ENCODE measurements at places on chromosomes 7 and 10.
A peak's percentile ranks its signal among the peaks of the same experiment; 100 is the strongest.

DNA sequence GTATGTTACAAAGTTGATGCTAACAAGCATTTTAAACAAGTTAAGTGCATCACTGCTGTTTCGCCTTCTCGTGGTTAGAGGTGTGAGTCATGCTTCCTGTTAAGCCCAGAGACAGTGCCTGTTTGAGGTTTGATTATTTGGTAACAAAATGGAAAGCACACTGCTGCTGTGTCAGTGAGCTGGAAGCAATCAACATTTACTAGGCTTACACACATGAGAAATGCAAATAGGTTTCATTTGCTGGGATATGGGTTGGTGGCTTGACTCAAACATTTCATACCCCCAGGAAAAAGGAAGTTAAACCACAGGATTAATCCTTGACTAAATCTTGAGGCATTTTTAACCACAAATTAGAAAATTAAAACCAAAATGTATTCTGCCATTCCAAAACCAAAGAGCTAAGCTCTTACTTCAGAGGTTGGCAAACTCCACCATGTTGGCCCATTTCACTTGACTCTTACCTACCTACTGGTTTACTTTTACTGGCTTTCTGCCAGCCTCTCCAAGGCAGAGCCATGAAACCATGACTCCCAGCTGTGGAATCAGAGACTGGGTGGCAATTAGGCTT lies 139.2 kb downstream of the ETV1 start:
- peak; percentile 76 for DNase-seq

DNA sequence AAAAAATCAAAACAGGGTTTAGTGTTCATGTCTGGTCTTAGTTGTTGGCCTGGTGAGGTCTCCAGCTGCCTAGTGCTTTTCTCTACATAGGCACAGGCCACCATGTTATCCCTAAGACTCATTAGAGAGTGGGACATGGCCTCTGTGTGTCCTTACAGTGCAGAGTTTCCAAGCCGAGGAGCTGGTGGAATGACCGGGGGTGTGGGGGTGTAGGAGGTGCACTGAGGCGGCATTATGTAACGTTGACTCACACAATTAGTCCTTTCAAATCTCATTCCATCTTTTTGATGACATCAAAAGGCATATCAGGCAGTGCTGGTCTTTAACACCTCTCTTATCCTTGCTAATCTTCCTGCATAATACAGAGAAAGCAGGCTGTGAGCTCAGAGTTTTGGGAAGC lies 71.3 kb downstream of the MTPN start:
- no peak for DNase-seq

DNA sequence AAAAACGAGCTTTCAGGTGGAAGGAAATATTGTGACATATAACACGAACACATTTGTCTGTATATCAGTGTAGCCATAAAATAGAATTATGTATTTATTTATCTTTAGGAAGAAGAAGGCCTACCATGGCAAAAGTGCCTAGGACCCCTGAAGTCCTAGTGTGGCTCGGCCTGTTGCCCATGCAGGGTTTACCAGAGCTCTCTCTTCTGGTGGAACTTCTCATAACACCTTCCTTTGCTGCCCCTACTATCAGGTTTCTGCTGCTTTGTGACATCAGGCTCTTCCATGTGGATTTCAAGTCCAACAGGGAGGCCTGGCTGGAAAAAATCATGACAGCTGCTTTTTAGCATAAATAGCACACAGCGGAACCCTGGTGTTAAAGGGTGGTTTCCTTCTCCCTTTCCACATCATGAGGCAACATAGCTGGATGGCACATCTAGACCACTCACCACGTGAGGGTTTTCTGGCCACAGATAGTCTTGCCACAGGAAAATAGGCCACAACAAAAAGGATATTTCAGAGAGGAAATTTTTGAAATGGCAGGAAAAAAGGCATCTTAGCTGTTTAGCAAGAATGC lies 44.8 kb upstream of the ADO start:
- DNase-seq: no peak

DNA sequence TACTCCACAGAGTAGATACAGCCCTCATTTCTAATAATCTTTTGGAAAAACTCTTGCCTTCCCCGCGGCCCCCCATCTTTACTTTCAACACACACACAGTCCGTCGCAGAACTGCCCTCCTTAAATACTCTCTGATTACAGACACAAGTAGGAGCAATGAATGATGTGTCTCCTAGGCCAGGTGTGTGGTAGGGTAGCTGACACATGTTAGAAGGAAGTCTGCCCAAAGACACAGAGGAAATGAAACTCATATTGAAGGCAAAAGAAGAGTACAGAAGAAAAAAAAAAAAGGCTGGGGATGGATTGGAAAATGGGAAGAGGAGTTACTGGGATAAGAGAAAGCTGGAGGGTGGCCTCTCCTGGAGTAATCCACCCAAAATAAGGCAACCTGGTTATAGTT lies 14.6 kb downstream of the OPALIN start:
- DNase-seq: no peak

DNA sequence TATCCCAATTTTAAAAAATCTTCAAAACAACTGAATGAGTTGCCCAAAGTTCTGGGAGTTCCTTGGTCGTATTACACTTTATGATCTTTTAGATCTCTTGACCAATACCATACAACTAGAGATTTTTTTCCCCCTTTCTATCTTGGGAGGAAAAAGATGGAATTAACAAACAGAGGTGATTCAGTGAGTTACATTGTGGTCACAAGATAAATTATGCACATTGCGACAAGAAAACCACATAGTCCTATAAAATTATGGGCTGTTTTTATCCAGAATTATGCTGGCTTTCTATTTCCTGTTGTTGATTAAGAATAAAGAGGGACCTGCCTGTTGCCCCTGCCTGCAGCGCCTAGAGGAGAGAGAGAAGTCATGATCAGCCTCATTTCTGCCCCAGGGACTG lies 8.2 kb upstream of the SGPL1 start:
- DNase-seq: no peak

DNA sequence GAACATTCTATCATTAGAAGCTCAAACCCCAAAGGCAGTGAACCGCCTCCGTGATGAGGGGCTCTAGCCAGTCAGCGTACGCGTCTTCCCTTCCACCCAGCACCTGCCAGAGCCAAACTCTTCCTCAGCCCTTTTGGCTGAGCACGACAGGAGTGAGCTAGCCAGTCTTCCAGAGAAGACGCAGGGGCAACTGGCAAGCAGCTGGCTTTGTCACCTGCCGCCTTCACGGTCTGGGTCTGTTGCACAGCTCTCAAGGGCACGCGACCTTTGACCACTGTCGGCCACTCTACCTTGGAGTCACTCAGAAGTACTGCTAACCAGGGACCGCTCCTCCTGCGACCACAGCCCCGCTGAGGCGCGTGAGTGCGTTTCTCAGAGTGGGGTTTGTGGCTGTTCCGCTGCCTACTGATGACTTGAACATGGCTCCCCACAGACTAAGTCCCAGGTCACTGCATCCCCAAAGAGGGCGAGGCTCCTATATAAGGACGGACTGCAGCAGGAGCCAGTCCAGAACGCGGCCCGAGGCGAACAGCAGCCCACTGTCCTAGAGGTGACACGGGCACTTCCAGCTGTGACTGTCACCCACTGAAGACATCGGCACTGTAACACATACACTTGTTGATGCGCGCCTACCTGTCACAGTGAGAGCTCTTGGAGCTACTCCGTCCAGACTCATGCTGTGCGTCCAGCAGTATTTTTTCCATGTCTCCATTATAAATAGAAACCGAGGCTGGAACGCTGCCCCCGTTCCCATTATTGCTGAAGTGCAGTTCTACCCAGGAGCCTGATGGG lies 8.4 kb downstream of the BNIP3 start:
- no peak for DNase-seq

GRCh38 chr10:62554632-62555199 lies 180.5 kb downstream of the ZNF365 start:
- peak; percentile 21 for DNase-seq

GRCh38 chr7:44431091-44431608 lies 59.3 kb downstream of the NUDCD3 start:
- peak; percentile 4 for DNase-seq

DNA sequence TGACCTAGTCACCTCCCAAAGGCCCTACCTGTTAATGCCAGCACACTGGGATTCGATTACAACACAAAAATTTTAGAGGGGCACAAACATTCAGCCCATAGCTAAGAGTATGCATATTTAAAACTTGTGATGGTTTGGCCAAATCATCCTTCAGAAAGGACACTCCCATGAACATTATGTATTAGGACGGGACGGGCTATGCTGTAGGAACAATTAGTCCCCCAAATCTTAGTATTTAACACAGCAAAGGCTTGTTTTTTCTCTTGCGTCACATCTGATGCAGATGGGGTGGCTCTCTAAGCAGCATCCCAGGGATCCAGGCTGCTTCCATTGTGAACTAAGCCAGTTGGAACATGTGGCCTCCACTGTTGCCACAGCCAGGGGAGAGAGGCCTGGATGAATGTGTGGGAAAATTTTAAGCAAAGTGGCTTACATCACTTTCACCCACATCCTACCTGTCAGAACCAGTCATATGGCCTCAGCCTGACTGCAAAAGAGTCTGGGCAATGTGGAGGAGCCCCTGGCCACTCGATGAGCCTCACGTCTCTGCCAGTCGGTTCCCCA lies 26.6 kb downstream of the CHST3 start:
- DNase-seq: no peak

DNA sequence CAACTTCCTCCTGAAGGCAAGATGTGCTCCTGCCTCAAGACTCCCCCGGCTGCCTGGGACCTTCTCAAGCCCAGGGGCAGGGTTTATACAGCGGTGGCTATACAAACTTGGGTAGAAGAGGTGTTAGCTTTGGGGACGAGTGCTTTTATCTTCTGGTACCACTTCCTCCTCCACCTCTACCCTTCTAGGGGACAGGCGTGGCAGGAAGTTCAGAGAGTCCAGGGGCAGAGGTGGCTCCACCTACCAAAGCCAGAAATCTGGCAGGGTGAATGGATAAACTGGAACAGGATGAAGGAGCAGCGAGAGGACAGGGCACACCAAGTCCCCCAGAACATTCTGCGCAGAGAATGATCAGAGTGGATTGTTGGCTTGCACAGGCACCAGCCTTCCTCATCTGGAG lies 24.0 kb upstream of the TM9SF3 start:
- no peak for DNase-seq

- DNase-seq: no peak
Measured at GRCh38 chr10:66843396-66843795, 82.4 kb upstream of the LRRTM3 start.

GRCh38 chr10:94878649-94879048 lies 59.8 kb upstream of the CYP2C9 start:
- DNase-seq: no peak

DNA sequence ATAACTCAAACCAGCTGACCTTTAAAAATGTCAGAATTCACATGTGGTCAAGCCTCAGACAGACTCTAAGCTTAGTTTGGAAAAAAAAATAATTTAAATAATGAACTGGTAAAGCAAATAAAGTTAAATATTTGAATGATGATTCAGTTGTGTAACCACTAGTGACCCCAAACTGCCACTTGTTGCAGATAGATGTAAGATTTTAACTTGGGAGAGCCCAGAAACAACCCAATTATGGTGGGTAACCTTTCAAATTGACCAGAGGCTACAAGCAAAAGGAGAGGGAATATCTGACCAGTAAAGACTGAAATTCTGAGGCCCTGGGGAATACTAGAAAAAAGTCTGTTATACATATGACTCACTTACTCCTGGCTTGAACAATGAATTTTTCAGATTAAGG lies 268.1 kb downstream of the HPSE2 start:
- DNase-seq: no peak

GRCh38 chr7:26329520-26330255 lies 38.0 kb downstream of the SNX10 start:
- DNase-seq: peak; percentile 56

DNA sequence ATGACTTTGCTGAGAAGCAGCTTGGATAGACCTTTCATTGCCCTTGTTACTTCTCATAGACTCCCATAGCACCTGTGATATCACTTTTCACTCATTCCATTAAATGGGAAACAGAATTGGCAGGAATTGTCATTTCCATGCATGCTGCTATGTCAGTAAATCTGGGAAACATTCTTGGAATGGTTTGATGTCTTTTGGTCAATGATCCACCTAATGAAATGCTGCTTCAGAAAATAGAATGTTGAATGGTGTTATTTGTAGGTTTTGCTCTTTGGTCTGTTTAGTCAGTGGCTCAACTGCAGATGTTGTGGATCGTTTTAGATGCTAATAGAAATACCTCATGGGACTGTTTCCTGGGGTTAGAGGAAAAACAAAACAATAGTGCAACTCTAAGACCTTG lies 127.8 kb downstream of the PLPP4 start:
- no peak for DNase-seq

DNA sequence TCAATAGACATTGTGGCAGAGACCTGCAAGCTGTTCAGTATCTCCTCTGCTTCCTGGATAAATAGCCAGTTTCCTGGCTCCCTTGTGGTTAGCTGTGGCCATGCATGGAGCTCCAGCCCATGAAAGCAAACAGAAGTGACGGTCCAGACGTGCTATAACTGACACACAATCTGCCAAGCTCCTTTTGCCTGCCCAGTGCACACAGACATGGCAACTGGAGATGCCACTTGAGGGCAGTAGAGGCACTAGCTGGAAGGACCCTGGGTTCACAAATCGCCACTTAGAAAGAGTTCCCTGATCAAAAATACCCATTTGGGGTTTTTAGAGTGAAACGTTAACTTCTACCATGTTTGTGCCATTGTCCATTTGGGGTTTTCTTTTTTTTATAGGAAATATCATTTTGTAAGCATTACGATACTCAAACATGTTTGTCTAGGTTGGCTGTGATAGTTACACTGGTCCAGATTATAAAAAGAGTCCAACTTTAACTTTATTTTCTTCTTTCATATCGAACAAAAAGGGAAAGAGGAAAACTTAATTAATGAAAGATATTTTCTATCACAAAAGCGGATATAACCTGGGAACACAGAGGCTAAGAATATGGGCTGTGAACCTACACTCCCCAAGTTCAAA lies 31.3 kb downstream of the KIN start:
- DNase-seq: no peak
